ENCODE measurements at places on chromosomes 4 and X.

GRCh38 chr4:6456450-6456849, 16.0 kb downstream of the PPP2R2C start:
- DNase-seq: no peak

- DNase-seq: no peak
Measured at GRCh38 chr4:7281691-7282665, 89.6 kb downstream of the SORCS2 start.

- DNase-seq: no peak
Measured at GRCh38 chr4:56106180-56107147, 157.7 kb downstream of the CEP135 start.

DNA sequence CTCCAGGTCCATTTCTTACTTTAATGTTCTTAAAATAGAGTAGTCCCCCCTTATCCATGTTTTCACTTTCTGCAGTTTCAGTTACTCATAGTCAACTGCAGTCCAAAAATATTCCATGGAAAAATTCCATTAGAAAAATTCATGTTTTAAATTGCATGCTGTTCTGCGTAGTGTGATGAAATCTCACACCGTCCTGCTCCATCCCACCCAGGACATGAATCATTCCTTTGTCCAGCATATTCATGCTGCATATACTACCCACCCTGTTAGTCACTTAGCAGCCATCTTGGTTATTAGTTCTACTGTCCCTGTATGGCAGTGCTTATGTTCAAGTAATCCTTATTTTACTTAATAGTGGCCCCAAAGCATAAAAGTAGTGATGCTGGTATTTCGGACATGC, 5.4 kb upstream of the PDLIM5 start:
- DNase-seq: no peak

GRCh38 chr4:39732728-39733127, 34.8 kb downstream of the UBE2K start:
- DNase-seq: no peak

- DNase-seq: no peak
Measured at GRCh38 chr4:176549161-176549865, 229.5 kb downstream of the SPCS3 start.

DNA sequence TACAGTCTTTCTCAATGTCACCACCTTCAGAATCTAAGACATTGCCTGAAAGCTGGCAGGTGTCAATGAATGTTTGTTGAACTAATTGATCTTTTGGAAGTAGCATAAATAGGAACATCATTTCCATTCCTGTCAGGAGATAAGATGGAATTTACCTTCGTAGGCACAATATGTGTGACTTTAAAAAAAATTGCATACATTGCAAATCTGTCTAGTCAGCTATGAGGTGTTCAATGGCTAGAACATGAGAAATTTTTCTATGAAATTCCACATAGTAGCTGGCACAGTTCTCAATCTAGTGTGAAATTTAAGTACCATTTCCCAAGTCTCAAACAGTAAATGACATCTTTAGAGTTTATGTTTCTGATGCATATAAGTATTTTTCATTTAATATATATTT, 10.3 kb downstream of the PAGE2 start:
- no peak for DNase-seq

Data from activated CD8-positive, alpha-beta memory T cell treated with anti-CD3 and anti-CD28 coated beads, Interleukin-2, amount 50 U/mL, for 4 hours (primary cell).